Activated naive CD8-positive, alpha-beta T cell treated with anti-CD3 and anti-CD28 coated beads, Interleukin-2, amount 50 U/mL, for 16 hours (primary cell): ENCODE measurements at places on chromosomes 4 and X.

GRCh38 chrX:9164086-9164485 lies 130.2 kb upstream of the FAM9B start:
- no peak for DNase-seq

GRCh38 chr4:11182586-11183355 lies 245.9 kb downstream of the HS3ST1 start:
- no peak for DNase-seq

GRCh38 chr4:94339779-94340178 lies 2.9 kb downstream of the HPGDS start:
- DNase-seq = no peak

DNA sequence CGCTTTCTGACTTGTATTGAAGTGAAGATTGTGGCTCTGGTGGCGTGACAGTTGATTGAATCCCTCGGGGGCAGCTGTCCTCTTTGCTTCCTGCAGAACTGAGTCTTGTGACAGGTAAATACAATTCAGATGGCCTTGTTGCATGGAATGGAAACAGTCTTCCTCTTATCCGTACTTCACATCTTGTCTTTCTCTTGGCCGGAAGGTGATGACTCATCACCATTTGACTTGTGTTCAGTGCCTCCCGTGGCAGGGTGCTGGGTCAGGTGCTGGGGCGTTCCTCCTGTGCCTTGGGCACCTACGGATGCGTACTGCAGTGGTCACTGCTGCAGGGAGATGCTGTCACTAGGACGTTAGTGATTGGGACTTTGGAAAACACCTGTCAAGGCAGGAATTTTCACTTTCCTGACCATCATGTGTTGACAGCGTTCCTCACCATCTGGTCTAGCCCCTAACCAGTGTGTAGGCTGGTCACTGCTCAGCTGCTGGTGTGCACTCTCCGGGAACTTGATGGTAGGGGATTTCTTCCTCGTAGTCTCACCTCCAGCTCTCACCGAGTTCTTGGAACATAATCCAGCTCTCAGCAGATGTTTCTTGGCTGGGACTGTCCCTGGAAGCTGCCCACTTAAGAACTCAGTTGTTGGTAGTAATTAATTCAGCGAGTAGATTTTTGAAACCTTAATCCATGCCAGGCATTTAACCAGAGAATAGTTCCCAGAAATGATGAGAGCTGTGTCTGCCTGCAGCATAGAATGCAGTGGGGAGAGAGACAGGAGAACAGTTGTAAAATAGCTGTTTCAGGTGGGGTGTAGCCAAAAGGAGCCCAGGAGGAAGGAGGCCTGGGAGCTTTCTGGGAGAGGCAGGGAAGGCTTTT lies 7.2 kb downstream of the TBC1D14 start:
- DNase-seq = no peak

- no peak for DNase-seq
These were observed 833.9 kb upstream of the PRKX start for GRCh38 chrX:4547213-4547836.

GRCh38 chr4:39486221-39486804 lies 27.5 kb downstream of the LIAS start:
- no peak for DNase-seq

DNA sequence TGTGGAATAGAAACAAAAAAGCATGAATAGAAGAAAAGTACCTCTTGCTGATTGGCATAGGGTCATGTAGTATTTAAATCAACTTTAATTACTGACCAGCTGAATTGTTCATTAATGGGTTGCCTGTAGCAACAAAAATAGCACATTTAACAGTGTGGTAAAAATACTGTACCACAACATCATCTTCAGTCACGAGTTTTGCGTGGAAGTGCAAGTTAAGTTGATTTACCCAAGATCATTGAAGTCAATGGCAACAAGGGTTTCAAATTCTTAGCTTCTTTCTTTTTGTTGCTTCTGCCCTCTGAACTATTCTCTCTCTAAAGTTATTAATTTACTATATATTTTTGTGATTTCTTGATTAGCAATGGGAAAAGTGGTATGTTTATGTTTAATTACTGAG lies 526.6 kb downstream of the C4orf33 start:
- no peak for DNase-seq

DNA sequence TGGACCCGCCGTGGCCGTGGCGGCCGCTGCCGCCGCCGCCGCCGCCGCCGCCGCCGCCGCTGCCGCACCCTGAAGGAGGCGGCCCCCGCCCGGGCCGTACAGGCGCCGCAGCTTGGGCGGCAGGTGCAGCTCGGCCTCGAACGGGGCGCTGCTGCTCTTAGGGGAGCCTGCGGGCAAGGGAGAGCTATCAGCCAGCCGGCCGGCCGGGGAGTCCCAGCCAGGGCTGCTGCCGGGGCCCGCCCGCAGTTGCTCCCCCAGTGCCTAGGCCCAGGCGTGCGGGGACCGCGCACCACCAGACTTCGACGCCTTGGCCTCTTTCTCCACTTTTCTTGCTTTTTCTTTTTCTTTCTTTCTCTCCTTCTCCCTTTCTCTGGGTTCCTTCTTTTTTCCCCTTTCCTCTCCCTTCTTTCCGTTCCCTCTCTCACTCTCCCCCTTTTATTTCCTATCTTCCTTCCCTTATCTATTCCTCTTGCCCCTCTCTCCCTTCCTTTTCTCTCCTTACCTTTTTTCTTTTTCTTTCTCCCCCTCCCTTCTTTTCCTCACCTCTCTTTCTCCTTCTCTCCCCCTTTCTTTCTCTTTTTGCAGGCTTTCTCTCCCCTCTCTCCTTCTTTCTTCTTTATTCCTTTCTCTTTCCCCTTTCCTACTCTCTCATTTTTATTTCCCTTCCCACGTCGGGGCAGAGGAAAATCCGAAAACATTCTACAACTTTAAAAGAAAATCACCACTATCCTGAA lies 2.0 kb downstream of the ARX start:
- no peak for DNase-seq

GRCh38 chr4:7049739-7050138 lies 6.6 kb downstream of the TADA2B start:
- no peak for DNase-seq

DNA sequence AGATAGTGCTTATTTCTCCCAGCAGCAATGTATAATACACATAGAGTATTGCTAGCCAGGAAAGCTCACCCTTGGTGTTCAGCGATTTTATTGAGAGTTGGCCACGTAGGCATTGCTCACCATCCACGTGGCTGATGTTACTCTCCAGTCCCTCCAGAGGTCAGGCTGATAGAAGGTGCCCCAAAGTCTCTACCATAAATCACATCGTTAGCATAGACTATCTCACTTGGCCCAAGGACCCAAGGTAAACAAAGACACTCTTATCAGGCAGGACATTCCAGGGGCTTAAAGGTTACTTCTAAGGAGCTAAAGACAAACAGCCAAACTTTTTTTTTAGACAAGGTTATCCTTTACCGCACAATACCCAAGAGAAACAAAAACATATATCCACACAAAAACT lies 30.3 kb upstream of the RGN start:
- DNase-seq = no peak

DNA sequence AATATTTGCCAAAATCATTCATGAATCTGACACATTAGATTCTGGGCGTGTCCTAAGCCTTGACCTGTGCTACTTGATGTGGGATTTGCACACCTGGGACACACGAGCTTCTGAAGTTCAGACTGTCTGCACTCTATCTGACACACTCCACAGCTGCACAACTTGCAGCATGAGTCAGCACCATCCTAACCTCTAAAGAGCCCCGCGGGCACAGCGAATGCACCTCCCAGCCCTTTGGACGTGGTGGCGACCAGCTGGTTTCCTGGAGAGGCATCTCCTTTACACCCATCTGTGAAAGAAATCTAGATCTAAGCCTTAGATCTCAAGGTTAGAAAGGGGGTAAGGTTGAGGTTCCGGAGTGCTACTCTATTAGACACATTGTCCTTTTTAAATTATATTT lies 69.2 kb downstream of the SORBS2 start:
- DNase-seq = no peak

DNA sequence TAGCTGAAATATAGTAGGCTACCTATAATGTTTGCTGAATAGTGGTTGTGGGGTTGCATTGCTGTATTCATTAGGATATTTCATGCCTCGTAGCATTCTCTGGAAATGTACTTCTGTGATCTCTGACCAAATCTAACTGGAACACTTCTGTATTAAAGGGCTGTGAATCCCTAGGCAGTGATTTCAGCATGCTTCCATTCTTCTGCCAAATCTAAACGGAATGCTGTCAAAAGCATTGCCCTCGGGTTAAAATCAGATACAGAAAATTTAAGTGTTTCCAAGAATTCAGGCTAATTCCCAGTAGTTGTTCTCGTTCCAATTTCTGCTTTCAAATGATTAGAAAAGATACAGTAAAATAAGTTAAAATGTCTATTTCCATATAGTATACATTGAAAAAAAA lies 1847.5 kb upstream of the IGFBP7 start:
- no peak for DNase-seq

- DNase-seq = no peak
These were observed 29.3 kb upstream of the UGT2B7 start for GRCh38 chr4:69066945-69067344.

GRCh38 chrX:129449148-129449547 lies 74.1 kb downstream of the SMARCA1 start:
- DNase-seq = no peak

GRCh38 chr4:102285831-102286230 lies 59.5 kb downstream of the SLC39A8 start:
- DNase-seq = no peak

DNA sequence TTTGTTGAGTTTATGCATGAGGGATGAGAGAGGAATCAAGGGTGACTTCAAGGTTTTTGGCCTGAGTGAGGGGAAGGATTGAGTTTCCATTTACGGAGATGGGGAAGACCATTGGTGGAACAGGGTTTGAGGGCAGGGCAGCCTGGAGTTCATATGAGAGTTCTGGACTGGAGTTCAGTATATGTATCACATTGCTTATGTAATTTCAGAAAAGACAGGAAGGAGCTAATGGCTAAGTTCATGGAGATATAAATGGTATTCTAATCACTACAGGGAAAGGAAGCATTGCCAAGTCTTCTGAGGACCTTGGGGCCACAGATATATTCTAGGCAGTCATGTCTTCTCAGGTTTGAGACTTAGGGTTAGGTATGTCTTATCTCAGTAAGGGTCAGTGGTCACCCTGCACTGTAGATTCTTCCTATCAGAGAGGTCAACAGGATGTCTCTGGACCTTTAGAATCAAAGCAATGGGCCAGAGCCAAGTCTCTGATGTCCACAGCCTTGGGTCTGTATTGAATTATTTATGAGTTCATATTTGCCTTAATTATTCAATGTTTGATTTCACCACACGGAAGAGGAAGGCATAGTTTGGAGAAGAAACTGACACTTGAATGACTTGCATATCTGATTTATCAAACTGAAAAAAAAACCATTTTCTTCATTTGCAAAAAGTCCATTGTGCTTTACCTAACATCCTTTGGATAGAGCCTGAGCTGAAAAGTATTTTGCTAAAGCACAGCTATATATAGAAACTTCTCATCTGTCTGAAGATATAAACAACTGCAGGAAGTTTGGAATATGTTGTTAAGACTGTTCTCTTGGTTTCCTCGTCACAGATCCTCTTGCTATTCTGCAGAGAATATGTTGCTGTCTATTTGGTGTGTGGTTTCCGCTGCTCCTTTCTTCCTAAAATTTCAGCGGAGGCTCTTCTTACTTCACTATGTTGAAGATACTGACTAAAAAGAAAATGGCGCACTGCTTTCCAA lies 139.5 kb downstream of the PDGFRA start:
- no peak for DNase-seq

DNA sequence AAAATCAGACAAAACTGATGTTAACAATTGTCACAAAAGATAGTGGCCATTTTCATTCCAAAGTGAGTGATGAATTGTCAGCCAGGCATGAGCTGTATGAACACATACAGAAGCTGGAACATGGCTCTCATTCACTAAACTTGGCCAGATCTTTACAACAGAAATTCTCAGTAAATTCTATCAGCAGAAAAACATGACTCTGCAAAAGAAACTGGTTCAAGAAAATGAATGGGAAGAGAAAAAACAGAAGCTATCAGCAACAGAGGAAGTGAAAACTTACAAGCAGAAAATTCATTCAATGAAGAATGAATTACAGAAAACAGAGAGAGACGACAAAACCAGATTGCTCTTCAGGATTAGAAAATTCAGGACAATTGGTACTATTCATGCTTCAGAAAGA lies 249.6 kb downstream of the COL25A1 start:
- no peak for DNase-seq

GRCh38 chr4:111214371-111214770 lies 591.5 kb upstream of the PITX2 start:
- DNase-seq = no peak

- no peak for DNase-seq
These were observed 14.4 kb upstream of the ATOH1 start for GRCh38 chr4:93814141-93814540.

DNA sequence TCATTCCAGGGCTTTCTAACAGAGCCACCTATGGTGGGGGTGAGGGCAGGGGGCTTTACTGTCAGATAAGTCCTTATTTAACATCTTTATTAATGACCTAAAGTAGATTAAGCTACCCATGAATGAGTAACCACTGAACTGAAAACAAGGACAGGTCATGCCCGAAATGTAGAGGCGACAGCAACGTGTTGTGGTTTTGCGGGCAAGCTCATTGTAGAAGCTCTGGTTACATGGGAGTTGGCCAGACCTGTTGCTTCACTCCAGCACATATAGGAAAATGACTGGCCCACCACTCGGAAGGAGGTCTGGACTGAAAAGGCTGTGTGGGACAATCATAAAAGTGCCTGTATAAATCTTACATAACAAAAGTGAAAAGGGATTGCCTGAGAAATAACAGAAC lies 109.6 kb upstream of the NDP start:
- DNase-seq = no peak

DNA sequence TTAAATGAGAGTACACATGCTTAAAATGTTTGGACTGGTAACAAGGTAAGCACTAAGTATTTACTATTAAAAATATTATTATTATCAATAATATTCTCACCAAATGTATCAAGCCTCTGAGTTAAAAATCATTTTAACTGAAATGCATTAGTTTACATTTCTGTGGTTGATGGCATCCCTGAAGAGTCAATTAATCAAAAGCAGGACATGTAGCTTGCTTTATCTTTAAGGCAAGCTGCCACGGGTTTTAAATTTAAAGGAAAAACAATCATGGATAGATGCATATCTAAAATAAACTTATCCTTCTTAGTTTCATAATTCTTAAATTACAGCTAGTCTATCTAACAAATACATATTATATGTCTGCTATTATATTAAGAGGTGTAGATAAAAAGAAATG lies 584.8 kb upstream of the INTU start:
- DNase-seq = no peak
